ENCODE measurements at places on chromosomes 1 and 21.
A peak's percentile ranks its signal among the peaks of the same experiment; 100 is the strongest.

DNA sequence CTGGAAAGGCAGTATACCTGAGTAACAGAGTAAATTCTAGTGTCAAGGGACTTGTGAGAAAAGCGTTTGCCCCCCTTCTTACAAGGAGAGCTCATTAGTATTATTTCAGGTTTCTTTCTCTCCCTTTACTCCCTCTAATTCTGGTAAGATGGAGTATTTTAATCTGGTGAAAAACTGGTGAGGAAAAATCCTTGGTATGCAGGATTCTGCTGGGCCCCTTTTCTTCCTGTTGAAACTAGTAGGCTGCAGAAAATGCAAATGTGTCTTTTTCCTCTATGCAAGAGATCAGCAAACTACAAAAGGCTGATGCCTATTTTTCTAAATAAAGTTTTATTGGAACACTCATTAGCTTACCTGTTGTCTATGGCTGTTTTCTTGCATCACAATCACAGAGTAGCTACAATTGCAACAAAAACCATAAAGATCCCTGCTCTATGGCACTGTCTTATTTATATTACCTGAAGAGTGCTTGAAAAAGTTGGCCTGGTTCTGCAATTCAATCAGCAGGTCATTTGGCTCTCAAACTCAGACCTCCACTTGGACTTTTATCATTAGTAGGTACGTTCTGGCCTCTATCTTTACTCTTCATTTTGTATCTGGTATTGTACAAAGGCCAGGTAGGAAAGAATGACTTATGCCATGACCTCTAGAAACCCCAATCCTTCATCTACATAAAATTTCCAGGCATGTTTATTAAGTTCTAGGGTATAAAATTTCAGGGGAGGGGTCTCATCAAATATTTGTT is 109.6 kb downstream of the AKT3 start:
- DNase-seq, result no peak

DNA sequence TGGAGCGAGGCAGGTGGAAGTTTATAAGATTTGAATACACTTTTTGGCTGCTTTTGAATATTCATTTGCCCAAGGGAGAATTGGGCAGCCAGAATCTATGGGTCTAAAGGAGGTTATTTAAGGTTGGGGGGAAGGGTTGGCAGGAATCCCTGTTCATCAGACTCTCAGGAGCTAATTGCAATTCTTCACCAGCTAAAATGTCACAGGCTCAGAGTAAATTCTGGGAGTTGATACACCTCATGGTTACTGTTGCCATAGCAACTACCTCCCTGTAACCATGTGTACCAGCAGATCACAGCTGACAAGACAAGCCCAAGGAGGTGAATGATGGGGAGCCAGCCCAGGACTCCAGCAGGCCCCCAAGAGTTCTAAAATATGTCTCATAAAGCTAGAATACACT is 75.5 kb downstream of the CAMK2N1 start:
- peak; percentile 12 for DNase-seq

DNA sequence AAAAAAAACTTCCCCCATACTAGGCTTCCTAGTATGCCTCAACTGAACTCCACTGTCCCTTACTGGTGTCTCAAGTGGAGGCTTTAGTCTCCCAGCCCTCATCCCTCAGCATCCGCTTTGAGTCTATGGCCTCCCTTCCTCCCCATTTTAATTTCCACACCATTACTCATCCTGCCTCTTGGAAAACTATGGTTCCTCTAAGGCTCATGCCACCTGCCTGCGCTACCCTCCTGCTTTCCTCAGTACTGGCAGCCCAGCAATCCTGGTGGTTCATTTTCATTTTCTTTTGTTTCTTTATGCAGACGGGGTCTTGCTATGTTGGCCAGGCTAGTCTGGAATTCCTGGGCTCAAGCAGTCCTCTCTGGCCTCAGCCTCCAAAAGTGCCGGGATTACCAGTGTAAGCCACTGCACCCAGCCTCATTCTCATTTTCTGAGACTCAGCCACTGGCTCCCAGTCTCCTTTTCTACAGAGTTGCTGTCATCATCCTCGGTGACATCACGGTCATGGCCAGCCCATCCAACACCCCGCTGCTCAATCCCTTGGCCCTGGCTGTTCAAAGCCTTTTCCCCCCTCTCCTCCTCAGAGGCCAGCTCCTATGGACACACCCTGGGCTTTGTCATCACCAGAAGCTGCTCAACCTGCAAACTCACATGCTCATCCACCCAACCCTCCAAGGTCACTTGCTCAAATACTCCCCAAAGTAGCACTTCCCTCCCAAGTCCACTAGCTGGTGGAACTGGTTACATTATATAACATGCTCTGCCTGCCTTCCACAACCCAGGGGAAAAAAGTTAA is 2.3 kb upstream of the PMVK start:
- no peak for DNase-seq

- DNase-seq, result no peak
Measured at GRCh38 chr1:207670192-207670591, 25.3 kb downstream of the CR1L start.

DNA sequence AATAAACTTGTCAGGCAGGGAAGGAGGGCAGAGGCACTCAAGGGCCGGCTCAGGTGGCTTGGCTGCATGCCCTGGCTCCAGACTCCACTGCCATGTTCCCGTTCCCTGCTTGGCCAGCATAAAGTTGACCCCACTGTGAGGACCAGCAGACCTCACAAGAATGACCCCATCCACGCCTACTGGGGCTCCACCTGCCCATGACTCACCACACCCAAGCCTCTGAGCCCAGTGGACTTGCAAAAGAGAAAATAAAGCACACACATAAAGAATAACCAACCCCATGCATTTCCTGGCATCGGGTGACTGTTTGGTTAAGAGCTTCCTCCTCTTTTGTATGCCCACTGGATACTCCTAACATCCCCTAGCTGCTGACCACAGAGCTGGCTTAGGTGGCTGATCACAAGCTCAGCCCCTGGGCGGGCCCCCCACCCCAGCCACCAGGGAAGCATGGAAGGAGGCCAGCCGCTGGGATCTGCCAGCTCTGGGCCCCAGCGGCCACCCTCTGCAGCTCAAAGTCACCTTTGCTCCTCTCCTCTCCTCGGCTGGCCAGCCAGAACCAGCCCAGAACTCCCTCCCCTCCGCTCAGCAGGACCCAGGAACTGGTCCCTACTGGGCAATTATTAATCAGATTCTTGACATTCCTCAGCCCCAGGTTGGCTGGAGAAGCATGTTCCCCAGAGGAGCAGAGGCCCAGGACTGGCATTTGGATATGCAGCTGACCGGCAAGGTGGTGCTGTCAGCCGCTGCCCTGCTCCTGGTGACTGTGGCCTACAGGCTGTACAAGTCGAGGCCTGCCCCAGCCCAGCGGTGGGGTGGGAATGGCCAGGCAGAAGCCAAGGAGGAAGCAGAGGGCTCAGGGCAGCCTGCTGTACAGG is at the start of gene KLHDC7A:
Gene KLHDC7A (plus strand): TSS at position 616 of the 875 bp plus-strand sequence. CDS start 52 bp downstream, at position 668.
- DNase-seq, result no peak

GRCh38 chr21:46459356-46460112 is 843 bp downstream of the DIP2A start:
- peak; percentile 82 for DNase-seq

GRCh38 chr1:173608503-173609216 is 5.8 kb upstream of the SLC9C2 start:
- no peak for DNase-seq

GRCh38 chr1:181127898-181128453 is 39.5 kb downstream of the IER5 start:
- DNase-seq, result no peak

DNA sequence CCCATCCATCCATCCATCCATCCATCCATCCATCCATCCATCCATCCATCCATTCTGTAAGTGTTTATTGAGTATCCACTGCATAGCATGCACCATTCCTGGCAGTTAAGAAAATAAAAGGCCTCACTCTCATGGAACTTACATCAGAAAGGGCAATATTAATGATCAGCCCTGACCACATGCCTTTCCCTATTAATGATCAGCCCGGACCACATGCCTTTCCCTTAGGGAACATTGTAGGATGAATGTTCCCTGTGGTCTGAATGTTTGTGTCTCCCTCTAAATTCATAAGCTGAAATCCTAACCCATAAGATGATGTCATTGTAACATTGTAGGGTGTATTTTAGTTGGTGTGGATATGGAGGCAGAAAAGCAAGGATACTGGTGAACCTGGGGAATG is 365.8 kb downstream of the KIF26B start:
- DNase-seq, result no peak

DNA sequence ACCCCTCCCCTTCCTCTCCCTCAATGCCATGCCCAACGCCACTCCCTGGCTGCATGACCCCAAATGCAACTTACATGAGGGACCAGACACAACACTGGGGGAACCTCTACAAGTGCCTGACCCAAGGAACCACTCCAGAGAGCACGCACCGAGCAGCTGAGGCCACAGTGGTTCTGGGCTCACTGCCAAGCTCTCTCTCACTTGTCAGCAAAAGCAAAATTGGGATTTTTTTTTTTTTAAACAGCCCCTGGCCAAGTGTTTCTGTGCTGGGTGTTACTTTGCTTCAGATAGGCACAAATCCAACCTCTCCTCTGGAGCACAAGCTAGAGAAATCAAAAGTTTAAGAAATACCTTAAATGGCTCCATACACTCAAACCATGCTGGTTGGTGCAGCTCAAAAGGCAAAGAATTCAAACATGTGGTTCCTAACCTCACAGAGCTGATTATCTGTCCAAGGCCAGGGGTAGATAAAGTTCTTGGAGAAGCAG is 363.0 kb downstream of the SETD4 start:
- peak; percentile 63 for DNase-seq

DNA sequence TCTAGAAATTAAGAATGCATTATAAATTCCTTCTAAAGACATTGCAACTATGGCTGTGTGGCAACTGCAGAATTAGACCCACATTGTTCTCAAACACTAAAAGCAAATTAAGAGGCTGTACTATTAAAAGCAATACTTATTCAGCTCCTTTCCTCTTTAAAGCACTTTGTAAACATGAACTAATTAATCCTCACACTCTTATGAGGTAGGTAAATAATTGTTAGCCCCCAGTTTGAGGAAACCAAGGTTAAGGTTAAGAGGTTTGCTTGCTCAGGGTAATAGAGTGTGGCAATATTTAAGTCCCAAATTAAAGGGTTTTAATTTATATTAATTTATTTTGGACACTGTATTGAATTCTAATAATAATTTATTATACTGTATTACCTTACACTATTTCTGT is 553.8 kb downstream of the LRRIQ3 start:
- DNase-seq, result no peak
